Stimulated activated CD8-positive, alpha-beta memory T cell treated with anti-CD3 and anti-CD28 coated beads, Interleukin-7, amount 100 ng/mL, for 48 hours (primary cell): ENCODE measurements at places on chromosomes 1 and 21.

- DNase-seq: no peak
Observed at GRCh38 chr1:245380790-245381535, 226.2 kb downstream of the KIF26B start.

- DNase-seq: no peak
Observed at GRCh38 chr1:1001057-1001783, 1.3 kb upstream of the HES4 start.

DNA sequence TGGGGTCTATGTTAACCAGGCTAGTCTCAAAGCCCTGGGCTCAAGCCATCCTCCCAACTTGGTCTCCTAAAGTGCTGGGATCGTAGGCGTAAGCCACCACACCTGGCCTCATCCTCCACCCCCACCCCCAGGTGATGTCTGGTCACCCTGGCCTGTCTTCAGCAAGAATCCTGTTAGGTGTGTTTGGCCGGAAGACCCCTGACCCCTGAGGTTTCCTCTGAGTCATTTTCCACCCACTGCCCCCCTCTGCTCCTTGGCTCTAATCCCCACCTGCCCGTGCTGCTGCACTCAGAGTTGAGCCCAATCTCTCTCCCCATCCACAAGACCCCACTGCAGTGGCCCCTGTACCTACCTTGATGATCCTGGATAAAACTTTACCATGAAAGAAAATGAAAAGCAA, 25.2 kb downstream of the SLC66A1 start:
- no peak for DNase-seq

- DNase-seq: no peak
Observed at GRCh38 chr21:25826652-25827051, 91.9 kb downstream of the GABPA start.

DNA sequence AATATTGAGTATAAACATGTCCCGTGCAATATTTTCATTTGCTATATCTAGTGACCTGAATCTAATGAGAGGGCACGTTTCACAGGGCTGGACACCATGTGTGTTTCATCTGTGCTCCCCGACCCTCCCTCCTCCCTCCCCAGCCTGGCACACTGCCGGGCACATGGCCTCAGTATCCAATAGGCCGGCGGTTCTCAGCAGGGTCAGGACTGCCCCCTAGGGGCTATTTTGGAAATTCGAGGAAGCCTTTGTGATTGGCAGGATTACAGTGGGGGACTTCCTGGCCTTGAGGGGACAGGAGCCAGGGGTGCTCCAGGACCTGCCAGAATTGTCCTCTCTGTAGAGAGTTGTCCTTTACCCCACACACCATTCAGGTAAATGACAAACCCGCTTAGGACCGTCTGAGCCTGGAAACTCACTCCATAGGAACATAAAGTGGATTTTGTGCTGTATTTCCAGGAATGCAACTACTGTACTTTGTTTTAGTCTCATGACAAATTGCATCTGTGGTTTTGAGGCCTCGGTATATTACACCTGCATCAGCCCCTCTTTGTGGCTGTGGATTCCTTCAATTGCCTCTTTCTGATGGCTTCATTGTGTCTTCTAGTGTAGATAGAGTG, 109.5 kb upstream of the SIM2 start:
- DNase-seq: no peak

GRCh38 chr1:222416001-222416791, 131.7 kb downstream of the HHIPL2 start:
- DNase-seq: peak; percentile 17

- DNase-seq: no peak
Observed at GRCh38 chr1:56377431-56377830, 201.9 kb downstream of the PLPP3 start.

DNA sequence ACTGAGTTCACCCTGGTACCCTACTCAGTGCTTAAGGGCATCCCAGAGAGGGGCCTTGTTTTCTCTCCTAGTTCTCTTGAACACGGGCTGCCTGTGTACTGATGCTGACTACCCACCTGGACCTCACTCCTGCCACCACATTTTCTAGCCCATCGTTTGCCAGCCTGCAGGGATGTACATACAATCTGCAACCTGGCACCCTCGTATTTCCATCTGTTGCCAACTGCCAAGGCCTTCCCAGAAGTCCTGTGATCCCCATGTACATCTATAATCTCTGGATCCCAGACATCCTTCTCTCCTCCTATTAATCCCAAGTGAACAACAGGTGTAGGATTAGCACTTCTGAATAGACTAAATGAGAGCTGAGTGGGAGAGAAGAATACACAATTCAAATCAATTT, 212.0 kb downstream of the SLC45A1 start:
- no peak for DNase-seq

DNA sequence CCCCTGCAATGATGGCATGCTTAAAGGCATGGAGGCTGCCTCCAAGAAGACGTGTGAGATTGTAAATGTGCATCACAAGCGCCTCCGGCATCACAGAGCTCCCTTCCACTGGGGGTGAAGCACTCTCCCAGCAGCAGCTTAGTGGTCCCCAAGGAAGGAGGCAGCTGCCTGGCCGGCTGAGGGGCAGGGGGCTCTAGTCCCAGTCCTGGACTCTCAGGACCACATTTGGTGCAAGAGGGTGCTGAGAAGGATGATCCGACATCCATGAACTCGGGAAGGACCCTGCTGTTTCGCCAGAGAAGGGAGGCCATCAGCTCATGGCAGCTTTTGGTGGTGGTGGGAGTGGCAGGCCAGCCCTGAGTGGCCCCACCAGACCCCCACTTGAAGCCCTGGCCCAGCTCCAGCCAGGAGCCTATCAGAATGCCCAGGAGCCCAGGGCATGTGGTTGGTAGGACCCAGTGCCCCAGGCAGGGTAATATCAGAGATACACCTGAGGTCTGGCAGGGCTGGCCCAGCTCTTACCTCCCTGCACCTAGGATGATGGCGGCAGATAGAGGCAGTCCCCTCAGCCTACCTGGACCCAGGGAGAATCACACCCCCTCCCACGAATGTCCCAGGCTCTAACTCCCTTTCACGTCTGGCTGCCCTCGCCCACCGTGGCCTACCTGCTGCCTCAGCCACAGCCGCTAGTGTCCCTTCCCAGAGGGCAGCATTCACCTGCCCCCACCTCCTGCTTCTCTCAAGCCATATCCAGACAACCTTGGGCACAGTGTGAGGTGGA, 2.4 kb upstream of the WNT9A start:
- DNase-seq: no peak

DNA sequence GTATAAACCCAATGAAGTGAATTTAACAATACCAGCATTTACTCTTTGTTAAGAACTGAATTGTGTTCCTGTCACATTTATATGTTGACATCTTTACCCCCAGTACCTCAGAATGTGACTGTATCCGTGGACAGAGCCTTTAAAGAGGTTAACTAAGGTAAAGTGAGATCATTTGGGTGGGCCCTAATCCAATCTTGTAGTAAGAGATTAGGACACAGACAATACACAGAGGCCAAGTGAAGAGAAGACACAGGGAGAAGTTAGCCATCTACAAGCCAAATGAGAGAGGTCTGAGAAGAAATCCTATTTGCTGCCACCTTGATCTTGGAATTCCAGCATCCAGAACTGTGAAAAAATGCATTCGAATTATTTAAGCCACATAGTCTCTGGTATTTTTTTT, 22.9 kb upstream of the WARS2 start:
- no peak for DNase-seq

DNA sequence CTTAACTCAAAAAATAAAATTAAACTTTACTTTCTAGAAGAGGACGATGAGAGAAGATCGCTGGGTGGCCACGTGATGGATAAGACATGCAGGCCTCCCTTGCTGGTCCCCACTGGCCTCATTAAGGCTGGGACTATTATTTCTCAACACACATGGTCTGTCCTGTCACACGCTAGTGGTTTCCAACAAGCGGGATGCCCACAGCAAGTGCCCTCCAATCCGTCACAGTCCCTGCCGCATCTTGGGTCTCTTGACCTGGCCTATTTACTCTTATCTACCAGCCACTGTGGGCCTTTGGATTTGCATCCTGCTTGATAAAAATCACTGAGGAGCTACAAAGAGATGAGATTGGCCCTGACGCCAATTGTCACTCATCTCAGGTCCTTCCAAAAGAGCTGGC, 30.0 kb downstream of the CAPZB start:
- DNase-seq: no peak

DNA sequence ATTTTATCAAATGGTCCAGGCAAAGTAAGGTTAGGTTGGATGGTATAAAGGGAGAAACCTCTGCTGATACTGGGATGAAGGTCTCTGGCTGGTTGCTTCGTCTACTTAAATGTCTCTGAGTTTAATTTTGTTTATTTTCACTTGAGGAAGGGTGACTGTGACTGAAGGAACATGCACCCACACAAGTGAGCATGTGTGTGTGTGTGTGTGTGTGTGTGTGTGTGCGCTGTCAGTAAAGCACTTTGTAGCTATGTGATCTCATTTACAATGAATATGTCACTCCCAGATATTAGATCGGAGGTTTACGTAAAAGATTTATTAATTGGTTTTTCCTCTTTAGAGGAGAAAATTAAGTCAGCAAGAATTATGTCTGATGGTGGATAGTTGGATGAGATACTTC, 4.4 kb downstream of the FOXD2 start:
- DNase-seq: no peak
